ENCODE measurements at places on chromosomes 12 and 14.

GRCh38 chr12:23458640-23459039 lies 490.8 kb downstream of the SOX5 start:
- no peak for DNase-seq

GRCh38 chr12:87967871-87968270 lies 61.3 kb downstream of the C12orf50 start:
- peak; percentile 79 for DNase-seq

GRCh38 chr12:12954356-12954755 lies 2.4 kb upstream of the GPRC5D start:
- DNase-seq: no peak

DNA sequence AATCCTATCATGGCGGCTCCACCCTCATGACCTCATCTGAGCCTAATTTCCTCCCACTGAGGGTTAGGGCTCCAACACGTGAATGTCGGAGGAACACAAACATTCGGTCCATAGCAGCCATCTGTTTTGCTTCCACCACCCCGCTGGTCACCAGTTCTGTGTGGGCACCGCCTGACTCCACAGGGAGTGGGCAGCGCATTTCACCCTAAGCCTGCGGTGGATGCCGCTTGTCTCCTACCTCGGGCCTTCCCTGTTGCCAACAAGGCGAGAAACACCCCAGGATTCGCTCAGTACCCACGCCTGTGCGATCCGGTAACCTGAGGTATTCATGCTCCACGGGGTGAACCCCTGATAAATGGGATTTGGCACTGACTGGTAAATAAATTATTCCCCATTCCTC lies 95.2 kb upstream of the PPP2R5C start:
- DNase-seq: no peak

GRCh38 chr12:100671396-100672074 lies 98.1 kb downstream of the GAS2L3 start:
- no peak for DNase-seq

- DNase-seq: no peak
These were observed 520 bp downstream of the CSRP2 start for GRCh38 chr12:76878099-76878898.

- DNase-seq: peak; percentile 46
These were observed 290.9 kb downstream of the PPFIA2 start for GRCh38 chr12:81468206-81468605.

DNA sequence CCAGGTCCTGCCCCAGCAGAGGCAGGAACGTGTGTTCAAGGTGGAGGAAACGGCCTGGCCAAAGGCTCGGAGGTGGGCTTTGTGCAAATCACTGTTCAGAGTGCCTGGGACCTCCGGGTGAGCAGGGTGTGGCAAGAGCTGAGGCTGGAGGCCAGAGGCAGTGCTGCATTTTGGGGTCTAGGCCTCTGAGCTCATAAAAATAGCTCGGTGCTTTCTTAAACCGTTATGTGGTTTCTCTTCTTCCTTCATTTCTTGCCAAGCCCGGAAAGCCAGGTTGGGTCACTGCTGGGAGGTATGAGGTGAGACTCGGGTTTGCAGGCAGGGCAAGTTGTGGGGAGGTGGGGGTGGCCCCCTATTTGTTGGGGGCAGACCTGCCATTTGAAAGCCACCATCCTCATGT lies 178.8 kb upstream of the MYL2 start:
- DNase-seq: no peak

- DNase-seq: no peak
These were observed 2.1 kb upstream of the YY1 start for GRCh38 chr14:100236881-100237280.

DNA sequence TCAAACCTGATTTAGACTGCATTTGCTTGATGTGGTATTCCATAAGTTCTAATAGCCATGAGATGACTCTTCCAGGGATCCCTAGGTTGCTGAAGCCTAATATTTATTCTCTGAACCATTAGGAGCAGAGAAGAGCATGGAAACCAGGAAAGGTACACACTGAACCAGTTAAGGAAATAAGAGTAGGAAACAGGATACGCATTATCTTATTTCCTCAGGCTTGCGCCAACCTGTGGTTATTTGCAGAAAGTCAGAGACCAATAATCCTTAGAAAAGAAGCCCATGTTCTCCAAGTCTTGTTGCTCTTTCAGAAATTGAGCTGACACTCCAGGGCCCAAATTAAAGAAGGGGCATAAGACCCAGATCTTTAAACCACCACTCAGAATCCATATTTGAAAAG lies 41.8 kb upstream of the SMUG1 start:
- DNase-seq: no peak

DNA sequence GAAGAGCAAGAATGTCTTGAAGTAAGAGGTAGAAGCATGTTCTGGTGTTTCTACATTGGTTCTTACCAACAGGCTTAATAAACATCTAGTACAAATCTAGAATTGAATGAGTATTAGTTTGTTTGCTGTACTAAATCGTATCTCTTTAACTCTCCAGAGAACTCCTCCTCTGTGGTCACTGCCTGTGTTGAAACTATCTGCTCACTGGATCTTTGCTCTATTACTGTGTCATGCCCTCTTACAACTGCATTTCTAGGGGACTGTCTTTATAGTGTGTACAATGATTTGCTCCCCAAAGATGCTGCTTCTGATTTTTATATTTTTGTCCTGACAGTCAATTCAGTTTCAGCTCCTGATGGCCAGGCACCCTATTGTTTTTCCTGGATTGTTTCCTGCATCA lies 50.1 kb upstream of the E2F7 start:
- no peak for DNase-seq

DNA sequence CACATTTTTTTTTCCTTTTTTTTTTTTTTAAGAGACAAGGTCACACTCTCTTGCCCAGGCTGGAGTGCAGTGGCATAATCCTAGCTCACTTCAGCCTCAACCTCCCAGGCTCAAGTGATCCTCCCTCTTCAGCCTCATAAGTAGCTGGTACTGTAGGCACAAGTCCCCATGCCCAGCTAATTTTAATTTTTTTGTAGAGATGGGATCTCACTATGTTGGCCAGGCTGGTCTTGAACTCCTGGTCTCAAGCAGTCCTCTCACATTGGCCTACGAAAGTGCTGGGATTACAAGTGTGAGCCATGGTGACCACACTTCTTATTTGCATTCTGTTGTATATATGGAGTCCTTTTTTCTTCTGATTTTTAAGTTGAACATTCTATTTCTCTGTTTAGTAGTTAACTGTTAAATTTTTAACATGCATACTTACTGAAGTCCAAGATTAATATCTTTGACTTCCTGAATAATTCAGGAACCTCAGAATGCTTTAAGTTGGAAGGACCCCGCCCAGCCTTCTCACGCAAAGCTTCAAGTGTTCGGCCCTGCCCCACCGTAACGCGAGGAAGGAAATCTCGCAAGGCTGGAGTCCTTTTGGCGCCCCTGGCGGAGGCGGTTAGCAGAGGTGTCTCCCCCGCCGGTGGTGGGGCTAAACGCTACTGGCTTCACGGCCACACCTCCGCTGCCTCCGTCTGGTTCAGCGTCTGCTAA lies 21.6 kb downstream of the SPATS2 start:
- DNase-seq: no peak

DNA sequence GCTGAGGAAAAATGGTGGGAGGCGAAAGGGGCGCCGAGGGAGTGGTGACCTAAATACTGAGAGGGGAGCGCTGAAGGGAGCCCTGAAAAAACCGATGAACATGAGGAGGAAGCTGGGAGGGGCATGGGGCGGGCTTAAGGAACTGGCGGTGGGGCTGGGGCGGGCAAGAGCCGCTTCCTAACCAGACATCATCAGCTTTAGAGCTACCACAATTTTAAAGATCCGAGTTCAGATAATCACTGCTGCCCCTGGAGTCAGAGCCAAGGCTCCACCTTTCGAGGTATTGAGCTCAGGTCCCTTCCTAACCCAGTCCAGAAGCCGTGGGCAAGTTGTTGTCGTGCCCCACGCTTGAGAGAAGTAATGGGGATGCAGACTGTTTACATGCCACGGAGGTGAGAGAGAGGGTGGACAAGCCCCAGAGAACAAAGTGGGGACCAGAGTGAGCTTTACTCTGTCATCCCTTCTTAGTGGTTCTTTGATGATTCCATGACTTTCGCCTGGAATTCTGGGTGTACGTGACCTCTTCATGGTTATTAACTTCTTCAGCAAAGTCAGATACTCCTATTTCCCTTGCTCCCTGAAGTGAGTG lies 393 bp downstream of the ORMDL2 start:
- peak; percentile 49 for DNase-seq

- no peak for DNase-seq
These were observed 14.2 kb downstream of the SEL1L start for GRCh38 chr14:81519200-81520011.

DNA sequence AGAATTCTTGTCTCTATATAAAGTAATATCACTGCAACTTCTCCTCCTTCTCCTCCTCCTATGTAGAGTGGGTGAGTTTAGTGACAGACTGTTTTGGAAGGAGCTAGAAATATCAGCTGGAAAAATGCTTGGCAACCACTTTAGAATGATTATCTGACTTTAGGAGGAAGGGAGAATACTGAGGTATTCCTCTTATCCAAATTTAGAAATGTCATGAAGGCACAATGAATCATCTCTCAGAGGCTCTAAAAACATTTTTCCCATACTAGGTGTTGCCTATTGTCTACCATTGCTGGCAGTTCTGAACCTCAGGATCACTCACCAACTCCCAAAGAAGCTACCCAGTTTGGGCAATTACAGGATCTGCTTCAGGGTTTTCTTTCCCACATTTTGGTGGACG lies 306.6 kb upstream of the ATP2B1 start:
- DNase-seq: no peak

DNA sequence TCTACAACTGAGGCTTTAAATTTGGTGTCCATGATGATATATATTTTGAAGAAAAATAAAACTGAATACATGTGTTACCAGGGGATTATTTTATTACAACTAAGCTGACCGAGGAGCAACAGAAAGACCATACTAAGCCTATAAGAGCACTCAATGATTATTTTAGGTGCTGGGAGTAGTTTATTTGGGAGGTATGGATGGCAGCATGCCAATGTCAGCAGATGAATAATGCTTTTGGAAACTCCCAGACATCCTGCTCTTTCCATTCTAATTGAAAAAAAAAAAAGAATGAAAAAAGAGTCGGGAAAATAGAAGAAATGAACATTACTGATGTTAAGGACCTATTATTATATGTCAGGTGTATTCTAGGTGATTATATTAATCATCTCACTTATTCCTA lies 441.2 kb downstream of the BTG1 start:
- DNase-seq: peak; percentile 44

DNA sequence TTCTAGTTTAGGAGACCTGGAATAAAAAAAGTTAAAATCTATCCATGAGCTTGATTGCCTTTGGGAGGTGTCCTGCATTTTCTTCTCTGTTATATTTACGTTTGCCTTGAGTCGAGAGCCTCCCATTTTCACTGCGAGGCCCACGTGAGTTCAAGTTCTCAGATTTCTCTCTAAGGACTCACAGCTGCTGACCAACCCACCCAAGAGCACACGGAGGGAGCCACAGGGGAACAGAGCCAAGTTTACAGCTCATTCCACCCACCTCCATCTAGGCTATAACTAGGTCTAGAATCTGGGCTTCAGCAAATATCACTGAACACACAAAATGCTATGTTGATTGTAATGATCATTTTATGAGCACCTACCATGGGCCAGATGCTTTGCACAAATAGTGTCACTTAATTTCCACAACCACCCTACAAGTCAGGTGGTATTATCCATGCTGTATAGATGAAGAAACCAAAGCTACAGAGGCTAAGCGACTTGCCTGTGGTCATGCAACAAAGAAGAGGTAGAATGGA lies 16.7 kb downstream of the ALDH1L2 start:
- DNase-seq: no peak

GRCh38 chr12:51675071-51675803 lies 84.2 kb downstream of the SCN8A start:
- no peak for DNase-seq

DNA sequence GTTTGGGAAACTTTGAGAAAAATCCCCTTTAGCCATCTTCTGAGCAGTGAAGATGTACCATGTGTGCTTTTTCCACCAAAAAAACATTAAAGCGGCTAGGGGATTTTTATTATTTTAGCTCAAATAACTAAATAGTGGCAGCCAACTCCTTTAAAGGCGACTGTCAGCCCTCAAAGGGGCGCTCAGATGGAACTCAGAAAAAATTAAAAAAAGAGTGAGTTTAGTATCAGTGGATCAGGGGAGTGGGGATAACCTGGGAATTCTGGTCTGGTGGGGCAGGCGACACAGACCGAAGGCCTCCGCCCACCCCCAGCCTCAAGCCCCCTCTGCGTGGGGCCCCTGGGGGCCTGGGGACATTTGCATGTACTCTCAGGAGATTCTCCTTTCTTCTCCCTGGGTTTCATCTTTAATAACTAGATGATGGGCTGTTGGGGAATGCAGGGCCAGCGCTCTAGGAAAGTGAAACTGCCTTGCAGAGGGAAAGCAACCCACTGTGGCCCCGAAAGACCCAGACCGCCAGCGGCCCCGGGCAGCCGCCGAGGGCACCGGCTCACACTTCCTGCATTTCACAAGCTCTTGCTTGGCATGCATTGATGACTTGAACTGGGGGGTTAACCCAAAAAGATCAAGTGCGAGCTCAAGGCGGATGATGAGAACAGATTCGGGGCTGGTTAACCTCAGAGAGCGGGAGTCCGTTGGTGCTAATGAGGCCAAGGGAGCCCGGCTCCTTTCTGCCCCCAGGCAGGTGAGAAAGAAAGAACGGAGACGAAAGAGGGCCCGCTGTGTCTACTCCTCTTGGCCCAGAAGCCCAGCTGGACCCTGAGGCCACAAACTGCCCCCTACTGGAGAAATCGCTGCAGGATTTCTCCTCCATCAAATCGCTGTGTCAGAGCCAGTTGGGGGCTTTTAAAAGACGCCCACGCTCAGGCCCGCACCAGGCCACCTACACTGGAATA lies 7.3 kb upstream of the BATF start:
- DNase-seq: no peak

GRCh38 chr12:72295101-72295500 lies 22.9 kb downstream of the TRHDE start:
- DNase-seq: no peak

DNA sequence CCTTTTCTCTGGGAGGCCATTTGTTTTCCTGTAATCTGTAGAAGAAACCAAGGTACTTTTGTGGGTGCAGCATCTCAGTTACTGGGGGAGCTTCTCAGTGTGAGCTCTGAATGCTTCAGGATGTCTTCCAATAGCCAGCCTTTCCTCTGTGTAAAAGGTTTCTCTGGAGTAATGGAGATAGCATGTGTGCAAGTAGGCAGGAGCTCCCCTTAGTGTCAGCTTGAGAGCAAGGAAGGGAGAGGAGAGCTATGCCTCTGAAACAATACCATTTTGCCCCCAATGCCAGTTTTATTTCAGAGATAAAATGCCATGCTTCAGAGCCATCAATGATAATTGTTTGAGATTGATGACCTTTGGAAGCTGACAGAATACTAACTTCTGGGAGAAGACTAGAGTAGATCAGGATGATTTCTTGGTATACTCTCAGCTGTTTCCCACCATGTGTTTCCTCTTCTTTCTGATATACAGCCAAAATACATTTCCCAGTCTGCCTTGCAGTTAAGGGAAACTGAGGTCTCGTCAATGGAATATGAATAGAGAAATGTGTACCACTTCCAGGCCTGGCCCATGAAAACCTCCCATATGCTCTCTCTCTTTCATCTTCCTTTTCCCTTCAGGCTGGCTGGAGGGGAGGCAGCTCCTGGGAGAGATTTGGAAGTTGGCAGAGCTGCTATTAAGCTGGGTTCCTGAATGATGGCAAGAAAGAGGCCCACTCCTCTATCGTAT lies 125.7 kb downstream of the CRADD start:
- DNase-seq: no peak
